ENCODE measurements at places on chromosomes 13 and 19. TPM values are rescaled to one million over a fixed set of nuclear protein-coding genes. Genes with fewer than 3 reads are reported as not detected.

The ZNF83 gene
- total RNA-seq, result 15.8 TPM

The KCNC3 gene
- not detected for total RNA-seq

The CUL4A gene
- 84.1 TPM for total RNA-seq

The PRKCG gene
- not detected for total RNA-seq

The KIR3DL2 gene
- not detected for total RNA-seq

The CEACAM3 gene
- total RNA-seq, result not detected

The DIRAS1 gene
- not detected for total RNA-seq

The CD37 gene
- total RNA-seq, result not detected

The KLK12 gene
- total RNA-seq, result 0.23 TPM

The RHPN2 gene
- 2.8 TPM for total RNA-seq

The JUNB gene
- 369 TPM for total RNA-seq

The TJP3 gene
- total RNA-seq, result 1.7 TPM

The ADGRE3 gene
- not detected for total RNA-seq

The C1QTNF9B gene
- total RNA-seq, result not detected

The IGLON5 gene
- total RNA-seq, result not detected

The GNG7 gene
- not detected for total RNA-seq

The CNN1 gene
- total RNA-seq, result not detected

The HCN2 gene
- 0.08 TPM for total RNA-seq

The ZNF573 gene
- 1.1 TPM for total RNA-seq

The HIF3A gene
- total RNA-seq, result not detected

The PRX gene
- total RNA-seq, result 0.99 TPM

The CGB1 gene
- not detected for total RNA-seq

The SOX1 gene
- total RNA-seq, result not detected

The ZNF540 gene
- total RNA-seq, result 0.08 TPM

The ZNF563 gene
- total RNA-seq, result 4.5 TPM

The COX6B2 gene
- 0.55 TPM for total RNA-seq

The ZNF808 gene
- 5.8 TPM for total RNA-seq

The MOB3A gene
- total RNA-seq, result 44.3 TPM

The WDR87 gene
- total RNA-seq, result not detected

The FSD1 gene
- 1.1 TPM for total RNA-seq

The PRRG2 gene
- 8.2 TPM for total RNA-seq

The SH2D3A gene
- 97.6 TPM for total RNA-seq

The TNFSF13B gene
- total RNA-seq, result not detected

The SERTM1 gene
- not detected for total RNA-seq

The VSTM1 gene
- total RNA-seq, result not detected

The ERICH6B gene
- not detected for total RNA-seq

The MEX3D gene
- total RNA-seq, result 33.5 TPM

The EPS8L1 gene
- 45.1 TPM for total RNA-seq

The ZNF223 gene
- total RNA-seq, result 4.3 TPM
